ENCODE measurements at places on chromosomes 5 and 9. TPM values are rescaled to one million over a fixed set of nuclear protein-coding genes. Genes with fewer than 3 reads are reported as not detected.

- H3K4me3 ChIP-seq, result no peak overlapping the region
- no peak overlapping the region for H3K27ac ChIP-seq
- peaks cover 2% of the 10 kb centered on the region for H3K27me3 ChIP-seq
- peaks cover 9% of the 10 kb centered on the region for H3K4me1 ChIP-seq
Observed at GRCh38 chr5:33976307-33976706, 8.2 kb downstream of the SLC45A2 start.

The DDX4 gene
- total RNA-seq, result not detected

GRCh38 chr9:114231719-114232449 is 76.5 kb downstream of the COL27A1 start:
- no peaks in the 10 kb centered on the region for H3K36me3 ChIP-seq
- H3K4me1 ChIP-seq, result peaks cover 2% of the 10 kb centered on the region
- no peaks in the 10 kb centered on the region for H3K27me3 ChIP-seq
- no peak overlapping the region for H3K27ac ChIP-seq
- H3K4me3 ChIP-seq, result no peak overlapping the region

The SLC6A3 gene
- total RNA-seq, result not detected

GRCh38 chr5:135441350-135441831 is 5.8 kb downstream of the DCANP1 start:
- no peak for DNase-seq
- H3K27me3 ChIP-seq, result no peaks in the 10 kb centered on the region
- no peaks in the 10 kb centered on the region for H3K36me3 ChIP-seq
- H3K27ac ChIP-seq, result no peak overlapping the region
- no peak overlapping the region for H3K4me3 ChIP-seq

The SLCO6A1 gene
- not detected for total RNA-seq

DNA sequence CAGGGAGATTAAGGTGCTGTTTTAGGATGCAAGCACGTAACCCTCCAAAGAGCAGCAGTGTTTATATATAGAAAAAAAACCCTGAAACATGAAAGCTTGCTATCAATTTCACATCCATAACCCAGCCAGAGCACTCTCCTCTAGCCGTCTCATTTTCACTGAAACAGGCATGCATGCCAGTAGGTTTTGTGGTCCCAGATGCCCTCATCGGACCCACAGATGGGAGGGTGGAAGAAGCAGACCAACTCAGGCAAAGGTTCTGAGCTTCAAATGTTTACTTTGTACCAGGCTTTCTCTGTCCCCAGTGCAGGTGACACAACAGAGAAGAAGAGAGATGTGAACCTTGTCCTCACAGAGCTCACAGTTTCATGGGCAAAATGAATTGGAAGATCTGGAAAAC is 127.4 kb upstream of the ATP10B start:
- peaks cover 2% of the 10 kb centered on the region for H3K27me3 ChIP-seq
- no peak for DNase-seq
- no peaks in the 10 kb centered on the region for H3K4me1 ChIP-seq
- H3K4me3 ChIP-seq, result no peak overlapping the region

- no peaks in the 10 kb centered on the region for H3K4me1 ChIP-seq
- H3K27ac ChIP-seq, result no peak overlapping the region
- no peak for DNase-seq
Observed at GRCh38 chr5:120405286-120405864, 58.7 kb upstream of the PRR16 start.

DNA sequence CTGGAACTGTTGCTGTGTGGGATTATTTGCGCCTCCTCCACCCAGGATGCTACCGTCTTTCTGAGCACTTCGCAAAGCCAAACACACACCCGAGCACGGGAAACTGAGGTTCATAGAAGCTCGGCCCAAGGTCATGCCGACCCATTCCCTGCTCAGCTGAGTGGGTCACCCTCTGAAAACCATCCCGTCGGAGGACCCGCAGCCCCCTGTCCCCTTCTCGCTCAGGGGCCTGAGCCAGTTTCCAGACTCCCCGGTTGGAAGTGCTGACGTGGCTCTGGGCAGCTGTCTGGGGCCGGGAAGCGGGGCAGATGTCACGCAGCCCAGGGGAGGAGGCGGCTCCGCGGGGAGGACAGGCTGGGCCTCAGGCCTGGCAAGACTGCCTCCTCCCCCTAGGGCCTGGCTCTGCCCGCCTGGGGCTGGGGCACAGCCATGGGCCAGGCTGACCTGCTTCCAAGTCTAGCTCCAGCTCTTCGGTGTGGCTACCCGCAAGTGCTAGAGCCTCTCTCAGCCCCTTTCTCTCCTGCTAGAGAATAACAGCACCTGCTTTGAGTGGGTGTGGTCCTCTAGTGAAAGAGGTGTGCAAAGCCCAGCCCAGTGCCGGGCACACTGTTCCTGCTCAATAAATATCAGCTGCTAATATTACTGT is 9.9 kb upstream of the CXXC5 start:
- H3K36me3 ChIP-seq, result no peaks in the 10 kb centered on the region
- H3K27me3 ChIP-seq, result no peaks in the 10 kb centered on the region
- no peak overlapping the region for H3K4me3 ChIP-seq
- no peak overlapping the region for H3K27ac ChIP-seq
- H3K4me1 ChIP-seq, result peaks cover 28% of the 10 kb centered on the region

DNA sequence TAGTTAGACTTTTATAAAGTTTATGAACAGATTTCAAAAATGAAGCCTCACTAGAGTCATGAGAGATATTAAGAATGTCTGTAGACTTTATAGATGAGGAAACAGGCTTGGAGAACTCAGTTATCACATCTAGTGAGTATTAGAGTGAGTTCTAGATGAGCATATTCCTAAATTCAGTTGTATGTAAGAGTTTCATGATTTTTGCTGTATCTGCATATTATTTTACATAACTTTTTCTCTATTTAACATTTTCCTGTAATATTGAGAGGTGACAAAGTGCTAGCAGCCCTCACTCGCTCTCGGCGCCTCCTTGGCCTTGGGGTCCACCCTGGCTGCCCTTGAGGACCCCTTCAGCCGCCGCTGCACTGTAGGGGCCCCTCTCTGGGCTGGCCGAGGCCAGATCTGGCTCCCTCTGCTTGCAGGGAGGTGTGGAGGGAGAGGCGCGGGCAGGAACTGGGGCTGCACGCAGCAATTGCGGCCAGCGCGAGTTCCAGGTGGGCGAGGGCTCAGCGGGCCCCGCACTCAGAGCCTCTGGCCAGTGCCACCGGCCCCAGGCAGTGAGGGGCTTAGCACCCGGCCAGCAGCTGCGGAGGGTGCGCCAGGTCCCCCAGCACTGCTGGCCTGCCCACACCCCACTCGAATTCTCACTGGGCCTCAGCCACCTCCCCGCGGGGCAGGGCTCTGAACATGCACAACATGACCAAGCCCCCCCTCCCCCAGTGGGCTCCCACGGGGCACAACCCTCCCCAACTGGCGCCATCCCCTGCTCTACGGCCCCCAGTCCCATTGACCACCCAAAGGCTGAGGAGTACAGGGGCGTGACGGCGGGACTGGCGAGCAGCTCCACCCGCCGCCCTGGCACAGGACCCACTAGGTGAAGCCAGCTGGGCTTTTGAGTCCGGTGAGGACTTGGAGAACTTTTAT is 182.1 kb downstream of the TLE1 start:
- H3K4me3 ChIP-seq, result no peak overlapping the region
- H3K27ac ChIP-seq, result no peak overlapping the region
- H3K4me1 ChIP-seq, result no peaks in the 10 kb centered on the region
- DNase-seq, result no peak

DNA sequence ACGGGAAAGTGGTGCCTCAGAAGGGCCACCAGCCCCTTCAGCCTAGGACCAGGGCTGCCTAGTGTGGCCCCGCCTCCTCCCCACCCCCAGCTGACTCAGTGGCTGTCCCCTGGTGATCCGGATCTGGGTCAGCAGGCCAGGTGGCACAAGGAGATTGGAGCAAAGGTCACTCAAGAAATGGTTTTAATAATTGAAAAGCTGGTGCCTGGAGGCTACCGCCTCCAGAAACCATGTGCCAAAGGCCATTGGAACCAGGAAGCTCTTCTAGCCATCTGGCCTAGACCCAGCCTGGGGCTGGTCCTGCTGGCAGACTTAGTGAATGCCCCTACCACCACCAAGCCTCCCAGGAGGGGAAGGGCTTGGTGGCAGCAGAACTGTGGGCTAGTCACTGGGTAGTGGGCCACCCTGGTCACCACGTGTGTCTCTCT is 1.5 kb downstream of the ST6GALNAC4 start:
- H3K36me3 ChIP-seq, result peaks cover 15% of the 10 kb centered on the region
- peak overlapping the region; percentile 54 for H3K27ac ChIP-seq
- no peaks in the 10 kb centered on the region for H3K27me3 ChIP-seq
- H3K4me3 ChIP-seq, result peak overlapping the region; percentile 83

The C9orf50 gene
- not detected for total RNA-seq

The FABP6 gene
- not detected for total RNA-seq

DNA sequence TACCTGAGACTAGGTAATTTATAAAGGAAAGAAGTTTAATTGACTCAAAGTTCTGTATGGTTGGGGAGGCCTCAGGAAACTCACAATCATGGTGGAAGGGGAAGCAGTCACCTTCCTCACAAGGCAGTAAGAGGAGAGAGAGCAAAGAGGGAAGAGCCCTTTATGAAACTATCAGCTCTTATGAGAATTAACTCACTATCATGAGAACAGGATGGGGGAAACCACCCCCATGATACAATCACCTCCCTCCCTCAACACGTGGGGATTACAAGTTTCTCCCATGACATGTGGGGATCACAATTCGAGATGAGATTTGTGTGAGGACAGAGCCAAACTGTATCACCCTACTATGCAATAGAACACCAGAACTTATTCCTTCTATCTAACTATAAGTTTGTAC is 27.9 kb downstream of the CD274 start:
- H3K4me3 ChIP-seq, result no peak overlapping the region
- peak; percentile 32 for DNase-seq
- H3K27me3 ChIP-seq, result no peaks in the 10 kb centered on the region

The PCDHB10 gene
- not detected for total RNA-seq

- H3K27ac ChIP-seq, result peak overlapping the region; percentile 20
- peak; percentile 24 for DNase-seq
- no peaks in the 10 kb centered on the region for H3K36me3 ChIP-seq
- no peaks in the 10 kb centered on the region for H3K27me3 ChIP-seq
- peaks cover 86% of the 10 kb centered on the region for H3K4me1 ChIP-seq
Observed at GRCh38 chr5:14593326-14594021, 11.9 kb downstream of the OTULINL start.

GRCh38 chr9:16627967-16628366 is 242.5 kb downstream of the BNC2 start:
- no peaks in the 10 kb centered on the region for H3K36me3 ChIP-seq
- H3K27me3 ChIP-seq, result no peaks in the 10 kb centered on the region
- H3K4me3 ChIP-seq, result no peak overlapping the region

The PDE6A gene
- total RNA-seq, result not detected

The MYOT gene
- total RNA-seq, result not detected

The SUSD3 gene
- 62.7 TPM for total RNA-seq

The FBLL1 gene
- total RNA-seq, result 0.21 TPM

The TIMD4 gene
- total RNA-seq, result 5.2 TPM

GRCh38 chr9:12702160-12702758 is 9.1 kb downstream of the TYRP1 start:
- no peaks in the 10 kb centered on the region for H3K36me3 ChIP-seq
- no peaks in the 10 kb centered on the region for H3K4me1 ChIP-seq
- no peak overlapping the region for H3K4me3 ChIP-seq

GRCh38 chr9:69571032-69571431 is 101.1 kb downstream of the APBA1 start:
- no peak overlapping the region for H3K27ac ChIP-seq
- H3K36me3 ChIP-seq, result no peaks in the 10 kb centered on the region

- peak overlapping the region; percentile 96 for H3K4me3 ChIP-seq
- peak overlapping the region; percentile 76 for H3K27ac ChIP-seq
Observed at GRCh38 chr5:36150676-36151433, 832 bp downstream of the LMBRD2 start.

The ZBED3 gene
- 3.3 TPM for total RNA-seq

GRCh38 chr9:6922680-6923079 is 164.9 kb downstream of the KDM4C start:
- no peak overlapping the region for H3K27ac ChIP-seq
- H3K4me1 ChIP-seq, result peaks cover 48% of the 10 kb centered on the region
- DNase-seq, result no peak
- H3K36me3 ChIP-seq, result peaks cover 19% of the 10 kb centered on the region

DNA sequence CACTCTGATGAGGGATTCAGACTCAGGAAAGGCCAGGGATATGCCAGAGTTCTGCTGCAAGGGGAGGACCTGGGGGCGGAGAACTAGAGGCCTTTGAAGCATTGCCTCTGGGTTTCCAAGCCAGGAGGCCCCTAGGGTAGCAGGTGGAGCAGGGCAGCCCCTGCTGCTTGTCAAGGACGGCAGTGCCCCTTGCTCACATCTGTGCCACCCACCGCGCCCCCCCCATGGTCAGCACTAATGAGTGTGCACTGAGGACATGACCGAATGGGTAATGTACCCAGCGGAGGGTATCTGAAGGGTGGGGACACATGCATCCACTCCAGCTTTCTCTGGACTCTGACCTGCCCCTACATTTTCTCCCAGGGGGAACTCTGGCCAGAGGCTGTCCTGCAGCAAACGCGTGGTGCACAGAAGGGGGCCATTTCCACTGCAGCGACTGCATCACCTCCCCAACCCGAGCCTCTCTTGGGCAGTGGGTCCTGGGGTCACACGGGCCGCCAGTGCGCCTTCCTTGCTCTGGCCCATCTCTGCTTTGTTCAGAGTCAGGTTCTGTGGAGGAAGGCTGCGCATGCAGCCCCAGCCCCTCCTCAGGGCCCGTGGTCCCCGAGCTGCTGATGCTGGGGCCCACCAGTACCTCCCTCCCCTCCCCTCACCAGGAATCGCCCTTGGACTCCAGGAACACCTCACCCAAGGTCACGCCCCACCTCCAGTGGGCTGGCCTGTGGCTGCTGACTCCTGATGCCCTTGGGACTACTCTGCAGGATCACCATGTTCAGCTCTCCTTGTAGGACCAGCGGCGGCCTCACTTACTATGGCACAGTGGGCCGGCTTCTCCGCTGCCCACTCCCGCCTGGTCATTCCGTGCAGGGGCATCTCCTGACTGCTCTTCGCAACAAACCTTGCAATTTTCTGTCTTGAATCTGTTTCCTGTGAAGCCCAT is 31.2 kb downstream of the STC2 start:
- no peaks in the 10 kb centered on the region for H3K36me3 ChIP-seq
- H3K27ac ChIP-seq, result no peak overlapping the region
- DNase-seq, result no peak
- peaks cover 11% of the 10 kb centered on the region for H3K4me1 ChIP-seq
- no peak overlapping the region for H3K4me3 ChIP-seq

DNA sequence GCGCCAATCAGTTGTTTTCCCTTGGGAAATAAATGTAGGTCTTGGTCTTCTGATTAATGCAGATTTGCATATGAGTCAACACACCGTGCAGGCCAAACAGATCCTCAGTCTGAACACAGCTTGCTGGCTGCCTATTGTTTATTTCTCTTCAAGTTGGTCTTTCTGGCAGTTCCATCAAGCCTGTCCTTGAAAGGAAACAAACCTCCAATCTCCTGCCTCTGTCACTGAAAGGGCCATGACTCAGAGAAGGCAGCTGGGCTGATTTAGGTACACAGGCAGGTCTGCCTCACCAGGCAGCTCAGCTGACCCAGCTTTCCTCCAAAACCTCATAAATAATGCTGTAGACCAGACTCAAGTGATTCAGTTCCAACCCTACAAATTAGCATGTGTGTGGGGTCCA is 175.9 kb downstream of the MAN2A1 start:
- peaks cover 52% of the 10 kb centered on the region for H3K4me1 ChIP-seq
- no peak overlapping the region for H3K4me3 ChIP-seq
- DNase-seq, result peak; percentile 42
- H3K27ac ChIP-seq, result no peak overlapping the region
- peaks cover 38% of the 10 kb centered on the region for H3K36me3 ChIP-seq
- H3K27me3 ChIP-seq, result no peaks in the 10 kb centered on the region

Data from activated naive CD4-positive, alpha-beta T cell treated with anti-CD3 and anti-CD28 coated beads for 36 hours (primary cell).